ENCODE measurements at places on chromosomes 4 and X. TPM values are rescaled to one million over a fixed set of nuclear protein-coding genes. Genes with fewer than 3 reads are reported as not detected.

- no peak for DNase-seq
Measured at GRCh38 chr4:106587558-106587957, 219.0 kb upstream of the GIMD1 start.

DNA sequence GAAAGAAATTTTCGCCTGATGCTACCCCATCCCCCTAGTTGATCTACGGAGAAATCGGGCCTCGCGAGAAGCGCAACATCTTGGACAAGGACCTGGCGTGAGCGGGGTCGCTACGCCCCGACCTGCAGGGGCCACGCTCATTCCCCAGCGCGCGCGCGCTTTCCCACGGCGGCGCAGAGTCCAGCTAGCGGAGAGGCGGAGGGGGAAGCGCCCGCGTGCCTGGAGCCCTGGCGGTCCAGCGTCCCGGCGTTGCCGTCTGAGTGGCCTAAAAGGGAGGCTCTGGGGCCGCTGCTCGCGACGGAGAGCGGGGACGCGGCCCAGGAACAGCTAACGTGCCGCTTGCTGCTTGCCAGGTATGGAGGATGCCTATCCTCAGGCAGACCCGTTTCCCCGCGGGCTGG lies 6.0 kb upstream of the SOX3 start:
- peak; percentile 78 for DNase-seq

DNA sequence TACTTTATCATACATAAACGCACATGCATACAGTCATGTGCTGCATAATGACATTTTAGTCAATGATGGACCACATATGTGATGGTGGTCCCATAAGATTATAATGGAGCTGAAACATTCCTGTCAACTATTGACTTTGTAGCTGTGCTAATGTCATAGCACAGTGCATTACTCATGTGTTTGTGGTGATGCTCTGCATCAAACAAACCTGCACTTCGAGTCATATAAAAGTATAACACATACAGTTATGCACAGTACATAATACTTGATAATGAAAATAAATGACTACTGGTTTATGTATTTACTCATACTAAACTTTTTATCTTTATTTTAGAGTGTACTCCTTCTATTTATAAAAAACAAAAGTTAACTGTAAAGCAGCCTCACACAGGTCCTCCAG lies 60.5 kb upstream of the MCUB start:
- DNase-seq: no peak

DNA sequence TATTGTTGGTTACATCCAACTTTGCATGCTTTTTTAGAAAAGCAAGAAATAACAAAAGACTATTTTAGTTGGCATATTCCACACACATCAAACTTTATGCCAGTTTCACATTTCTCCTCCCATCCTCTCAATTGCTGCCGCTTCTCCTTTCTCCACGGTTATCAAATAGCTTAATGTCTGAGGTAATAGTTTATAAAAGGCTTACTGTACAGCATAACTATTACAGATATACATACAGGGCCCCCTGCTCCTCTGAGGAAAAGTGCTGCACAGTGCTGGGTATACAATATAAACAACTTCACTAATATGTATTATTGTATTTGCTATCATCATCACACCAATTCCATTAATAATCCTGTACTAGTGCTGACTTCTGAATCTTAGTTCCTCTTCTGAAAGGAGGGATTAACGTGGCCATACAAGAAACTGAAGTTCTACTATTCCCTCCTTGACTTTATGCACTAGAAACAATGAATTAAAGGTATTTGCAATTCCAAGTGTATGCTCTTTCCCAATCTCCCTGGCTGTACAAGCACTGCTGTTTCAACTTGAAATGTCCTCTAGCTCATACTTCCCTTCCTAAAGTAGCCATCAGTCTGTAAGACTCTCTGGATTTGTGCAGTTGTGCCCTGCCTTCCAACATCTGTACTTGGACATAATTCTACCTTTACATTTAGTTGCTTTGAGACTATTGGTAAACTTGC lies 2.5 kb downstream of the CCNI start:
- no peak for DNase-seq

DNA sequence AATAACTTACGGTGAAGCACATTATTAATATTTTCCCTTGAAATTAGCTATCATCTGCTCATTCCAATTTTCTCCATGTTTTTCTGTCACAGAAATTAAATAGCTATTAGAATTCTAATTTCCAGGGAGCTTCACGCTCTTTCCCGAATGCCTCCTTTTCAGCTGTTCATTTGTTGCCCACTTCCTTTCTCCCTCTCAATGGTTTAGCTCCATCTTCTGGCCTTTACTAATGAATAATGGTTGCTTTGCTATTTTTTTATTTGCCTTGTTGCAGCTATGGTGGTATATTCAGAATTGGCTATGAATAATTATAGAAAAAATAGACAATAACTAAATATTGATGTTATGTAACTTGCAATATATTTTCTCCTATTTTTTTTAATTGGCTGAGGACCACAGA lies 70.5 kb downstream of the GRIA2 start:
- DNase-seq: no peak

DNA sequence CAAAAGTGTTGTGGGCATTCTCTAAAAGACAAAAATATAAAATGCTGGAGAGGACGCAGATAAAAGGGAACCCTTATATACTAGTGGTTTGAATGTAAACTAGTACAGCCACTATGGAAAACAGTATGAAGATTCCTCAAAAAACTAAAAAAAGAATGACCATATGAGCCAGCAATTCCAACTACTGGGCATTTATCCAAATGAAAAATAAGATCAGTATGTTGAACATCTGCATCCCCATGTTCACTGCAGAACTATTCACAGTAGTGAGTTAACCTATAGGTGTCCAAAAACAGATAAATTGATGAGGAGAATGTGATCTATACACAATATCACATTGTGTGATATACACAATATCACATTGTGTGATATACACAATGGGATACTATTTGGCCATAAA lies 1615.3 kb downstream of the PCDH18 start:
- DNase-seq: no peak

- DNase-seq: no peak
Measured at GRCh38 chrX:71632923-71633657, 14.8 kb upstream of the CXCR3 start.

- no peak for DNase-seq
Measured at GRCh38 chr4:100823066-100823992, 305.5 kb upstream of the EMCN start.

GRCh38 chr4:168765322-168765721 lies 244.7 kb downstream of the CBR4 start:
- DNase-seq: no peak

DNA sequence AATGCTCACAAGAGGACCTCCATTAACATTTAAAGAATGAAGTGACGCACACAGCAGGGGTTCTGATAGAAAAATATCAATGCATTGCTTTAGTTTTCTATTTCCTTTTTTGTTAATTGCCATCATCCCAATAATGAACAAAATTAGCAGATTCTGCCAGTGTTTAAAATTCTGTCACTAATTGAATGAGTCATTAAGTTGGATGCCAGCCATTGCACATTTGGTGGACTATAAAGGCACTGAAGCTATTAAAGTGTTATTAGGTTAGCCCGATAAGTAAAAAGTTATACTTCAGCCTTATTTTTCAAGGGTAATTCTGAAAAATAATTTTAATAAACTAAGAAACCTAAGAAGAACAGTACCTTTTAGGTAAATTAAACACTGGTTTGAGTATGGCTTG lies 53.1 kb downstream of the MAP3K15 start:
- no peak for DNase-seq

- DNase-seq: no peak
Measured at GRCh38 chr4:150152766-150153165, 74.5 kb downstream of the DCLK2 start.

- no peak for DNase-seq
Measured at GRCh38 chr4:110354460-110354859, 121.5 kb upstream of the ENPEP start.

DNA sequence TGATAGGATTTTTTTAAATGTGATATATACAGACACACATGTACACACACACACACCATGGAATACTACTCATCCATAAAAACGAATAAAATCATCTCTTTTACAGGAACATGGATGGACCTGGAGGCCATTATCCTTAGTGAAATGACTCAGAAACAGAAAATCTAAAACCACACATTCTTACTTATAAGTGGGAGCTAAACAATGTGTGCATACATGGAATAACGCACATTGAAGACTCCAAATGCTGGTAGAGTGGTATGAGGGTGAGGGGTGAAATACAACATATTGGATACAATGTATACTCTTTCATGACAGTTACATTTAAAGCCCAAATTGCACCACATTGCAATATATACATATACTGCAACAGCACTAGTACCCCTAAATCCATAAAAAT lies 120.2 kb upstream of the ADGRL3 start:
- no peak for DNase-seq

DNA sequence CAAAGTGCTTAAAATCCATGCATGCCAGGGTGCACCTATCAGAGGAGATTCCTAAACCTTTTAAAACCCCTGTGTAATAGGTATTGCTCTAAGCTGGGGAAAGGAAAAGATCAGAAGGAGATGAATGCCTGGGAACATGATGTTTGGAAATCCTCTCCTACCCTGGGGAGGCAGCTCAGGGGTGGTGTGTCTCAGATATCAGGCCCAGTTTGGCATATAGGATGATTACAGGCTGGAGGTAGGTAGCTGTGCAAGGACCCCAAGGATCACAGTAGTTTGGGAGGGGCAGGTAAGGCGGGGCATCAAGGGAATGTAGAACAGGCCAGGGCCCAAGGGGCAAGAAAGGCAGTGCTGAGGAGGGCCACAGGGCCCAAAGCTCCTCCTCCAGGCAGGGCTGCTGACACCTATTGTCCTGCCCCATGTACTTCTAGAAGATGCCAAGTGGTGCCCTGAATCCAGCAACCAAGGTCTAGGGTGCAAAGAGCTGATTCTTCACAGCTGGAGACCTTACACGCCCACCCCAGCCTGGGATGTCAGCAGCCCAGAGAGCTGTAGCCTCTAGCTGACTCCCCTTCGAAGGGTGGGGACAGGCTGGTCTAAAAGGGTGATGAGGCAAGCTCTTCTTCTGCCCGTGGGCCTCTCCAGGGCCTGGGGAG lies 17.6 kb downstream of the SASH3 start:
- no peak for DNase-seq

DNA sequence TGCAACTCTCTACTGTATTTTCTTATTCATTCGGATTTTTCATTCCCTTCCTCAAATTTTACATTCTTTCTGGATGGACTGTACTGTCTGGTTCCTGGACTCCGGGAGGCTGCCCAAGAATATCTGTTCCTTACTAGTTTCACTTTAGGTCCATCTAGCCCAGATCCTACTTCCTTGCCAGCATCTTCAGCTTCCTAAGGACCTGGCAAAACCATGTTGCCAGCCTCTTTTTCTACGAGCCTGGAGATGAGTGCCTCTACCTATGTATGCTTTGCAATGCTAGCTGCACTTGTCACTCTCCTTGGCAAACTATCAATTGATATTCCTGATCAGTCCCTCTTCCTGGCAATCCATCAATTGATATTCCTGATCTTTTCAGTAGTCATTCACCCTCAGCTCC lies 5.6 kb upstream of the LNX1 start:
- no peak for DNase-seq

DNA sequence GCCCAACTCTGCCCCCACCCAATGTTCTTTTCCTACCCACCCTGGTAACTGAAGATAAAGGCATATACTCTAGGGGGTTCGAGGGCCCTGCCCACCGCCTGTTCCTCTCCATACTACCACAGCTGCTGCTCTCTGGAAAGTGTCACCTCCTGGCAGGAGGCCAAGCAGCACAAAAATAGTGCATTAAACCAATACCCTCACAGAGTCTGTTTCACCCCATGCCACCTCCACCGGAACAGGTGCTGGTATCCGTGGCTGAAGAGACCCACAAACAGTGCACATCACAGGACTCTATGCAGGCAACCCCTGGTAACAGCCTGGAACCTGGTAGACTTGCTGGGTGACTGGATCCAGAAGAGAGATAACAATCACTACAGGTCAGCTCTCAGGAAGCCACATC lies 85.1 kb upstream of the CTSO start:
- no peak for DNase-seq

DNA sequence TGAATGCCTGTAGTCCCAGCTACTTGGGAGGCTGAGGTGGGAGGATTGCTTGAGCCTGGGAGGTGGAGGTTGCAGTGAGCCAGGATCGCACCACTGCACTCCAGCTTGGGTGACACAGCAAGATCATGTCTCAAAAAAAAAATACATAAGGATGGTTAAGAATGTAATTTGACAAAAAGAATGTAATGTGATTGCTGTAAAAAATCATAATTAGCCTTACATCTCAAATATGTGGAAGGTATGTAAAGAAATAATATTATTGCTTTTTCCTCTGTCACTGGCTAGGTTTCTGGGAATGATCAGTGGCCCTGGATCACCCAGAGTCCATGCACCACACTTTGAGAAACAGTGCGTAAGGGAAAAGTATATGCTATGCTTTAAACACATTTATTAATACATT lies 106.1 kb upstream of the C1GALT1C1 start:
- DNase-seq: no peak

- DNase-seq: no peak
Measured at GRCh38 chrX:21816136-21816535, 23.3 kb upstream of the MBTPS2 start.

- no peak for DNase-seq
Measured at GRCh38 chr4:110164251-110164650, 34.2 kb downstream of the ELOVL6 start.

GRCh38 chr4:10182446-10183424 lies 66.1 kb upstream of the WDR1 start:
- no peak for DNase-seq

- peak; percentile 73 for DNase-seq
Measured at GRCh38 chr4:6917461-6918271, 8.0 kb downstream of the TBC1D14 start.

GRCh38 chrX:134933911-134934310 lies 56.9 kb upstream of the SMIM10 start:
- no peak for DNase-seq

DNA sequence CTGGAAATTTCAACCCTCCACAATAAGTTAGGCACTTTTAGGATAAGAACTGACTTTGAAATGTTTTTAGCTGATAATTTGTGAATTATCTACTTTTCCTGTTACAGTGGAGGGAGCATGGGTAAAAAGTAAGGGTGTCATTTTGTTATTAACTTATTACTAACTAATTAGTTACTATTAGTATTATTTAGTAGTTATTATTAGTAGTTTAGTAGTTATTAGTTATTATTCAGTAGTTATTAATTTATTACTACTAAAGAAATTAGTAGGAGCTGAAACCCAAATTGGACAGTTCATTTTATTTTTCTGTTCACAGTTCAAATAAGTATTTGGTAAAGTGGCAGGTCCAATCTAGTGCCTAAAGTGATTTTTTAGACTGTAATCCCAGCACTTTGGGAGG lies 5.4 kb downstream of the ADH1A start:
- DNase-seq: no peak

- DNase-seq: peak; percentile 4
Measured at GRCh38 chr4:113645771-113646441, 115.6 kb downstream of the CAMK2D start.

Gene FOXP3
- 0.14 TPM for total RNA-seq

Gene GALNTL6
- total RNA-seq: 0.24 TPM

Gene FGFBP2
- not detected for total RNA-seq

Gene GAGE2A
- 0.70 TPM for total RNA-seq

Gene FUNDC1
- total RNA-seq: 15.4 TPM

Gene COX7B2
- total RNA-seq: not detected

Gene FAT4
- total RNA-seq: 2.2 TPM

Gene ARSJ
- total RNA-seq: 2.7 TPM

Gene CPZ
- total RNA-seq: 29.7 TPM

Gene NKX6-1
- not detected for total RNA-seq

Gene SHOX
- total RNA-seq: not detected

Measured in H7 (cell line).